ENCODE measurements at places on chromosomes 5 and 9.

DNA sequence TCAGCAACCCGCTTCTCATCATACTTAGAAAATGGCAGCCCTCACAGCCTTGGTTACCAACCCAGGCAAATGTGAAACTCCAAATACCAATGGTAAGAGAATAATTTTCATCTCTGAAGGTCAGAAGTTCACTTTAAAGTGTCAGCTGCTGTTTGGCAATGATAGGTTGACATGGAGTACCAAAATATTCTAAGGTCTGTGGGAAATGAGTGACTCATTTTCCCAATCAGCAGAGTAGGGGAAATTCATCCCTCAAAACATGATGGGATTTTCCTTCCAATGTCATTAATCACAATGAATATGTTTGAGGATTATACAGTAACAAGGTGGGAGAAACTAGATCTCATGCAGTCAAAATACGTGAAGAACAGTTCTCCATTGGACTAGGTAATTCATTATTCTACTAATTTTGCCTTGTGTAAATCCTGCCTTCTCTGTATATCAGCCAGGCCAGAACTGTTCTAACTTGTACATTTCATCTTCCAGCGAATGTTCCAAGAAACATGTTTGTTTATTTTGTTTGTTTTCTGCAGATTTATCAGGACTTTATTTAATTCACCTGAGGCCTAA lies 53.1 kb upstream of the ERBIN start:
- no peak for DNase-seq

DNA sequence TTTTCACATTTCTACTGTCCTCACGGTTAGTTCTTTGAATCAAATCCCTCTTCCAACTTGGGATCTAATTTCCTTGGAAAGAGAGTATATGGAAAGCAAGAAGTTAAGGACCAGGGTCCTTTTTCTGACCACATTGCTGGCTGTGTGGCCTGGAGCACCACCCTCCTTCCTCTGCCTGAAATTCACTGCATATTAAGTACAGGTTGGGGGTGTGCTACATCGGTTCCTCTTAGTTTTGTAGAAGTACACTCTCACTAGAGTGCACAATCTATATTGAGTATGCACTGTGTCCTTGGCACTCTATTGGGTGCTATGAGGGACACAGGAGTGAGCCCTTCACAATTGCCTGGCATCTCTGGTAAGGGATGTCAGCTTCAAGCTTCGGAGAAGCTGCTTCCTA lies 53.8 kb upstream of the KLF9 start:
- DNase-seq, result no peak

GRCh38 chr5:149959406-149960236 lies 937 bp upstream of the SLC26A2 start:
- DNase-seq, result peak; percentile 44

DNA sequence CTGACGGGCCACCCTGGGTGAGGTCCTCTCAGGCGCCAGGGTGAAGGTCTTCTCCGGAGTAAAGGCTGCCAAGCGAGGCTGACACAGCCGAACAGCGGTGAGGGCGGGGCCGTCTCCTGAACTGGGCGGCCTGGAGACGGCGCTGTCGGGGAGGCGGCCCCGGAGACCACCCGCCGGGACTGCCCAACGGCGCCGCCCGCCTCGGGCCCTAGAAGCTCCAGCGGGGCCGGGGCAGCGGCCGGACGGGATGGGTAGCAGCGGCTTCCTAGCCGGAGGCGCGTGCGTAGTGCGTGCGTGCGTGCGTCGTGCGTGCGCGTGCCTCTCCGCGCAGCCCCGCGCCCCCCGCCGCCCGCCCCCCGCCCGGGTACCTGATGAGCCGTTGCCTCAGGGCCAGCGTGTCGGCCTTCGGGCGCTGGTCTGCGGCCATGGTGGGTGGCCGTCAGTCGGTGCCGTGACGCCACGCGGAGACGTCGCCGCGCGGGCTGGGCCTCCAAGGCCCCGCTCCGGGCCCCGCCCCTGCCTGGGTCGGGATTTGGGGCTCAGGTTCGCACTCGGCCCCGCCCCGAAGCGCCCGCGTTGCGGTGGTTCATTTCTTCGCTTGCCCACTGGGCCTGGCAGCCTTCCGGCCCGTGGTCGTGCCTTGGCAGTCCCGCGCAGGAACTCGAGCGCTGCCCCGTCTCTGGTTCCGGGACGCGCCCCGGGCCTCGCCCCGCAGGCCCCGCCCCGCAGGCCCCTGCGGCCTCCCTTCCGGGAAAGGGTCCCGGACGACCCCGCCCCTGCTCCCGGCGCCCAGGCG lies at the start of gene PHYKPL:
TSS of gene PHYKPL (minus strand) at position 679 of the 796 bp plus-strand sequence. CDS start at position 427, 252 bp downstream.
- peak; percentile 69 for DNase-seq

- DNase-seq, result no peak
Observed at GRCh38 chr9:126984969-126985368, 70.4 kb downstream of the RALGPS1 start.

- DNase-seq, result no peak
Observed at GRCh38 chr9:92242260-92243136, 51.0 kb downstream of the IARS1 start.

- no peak for DNase-seq
Observed at GRCh38 chr5:65152131-65152530, 329.6 kb downstream of the ADAMTS6 start.

DNA sequence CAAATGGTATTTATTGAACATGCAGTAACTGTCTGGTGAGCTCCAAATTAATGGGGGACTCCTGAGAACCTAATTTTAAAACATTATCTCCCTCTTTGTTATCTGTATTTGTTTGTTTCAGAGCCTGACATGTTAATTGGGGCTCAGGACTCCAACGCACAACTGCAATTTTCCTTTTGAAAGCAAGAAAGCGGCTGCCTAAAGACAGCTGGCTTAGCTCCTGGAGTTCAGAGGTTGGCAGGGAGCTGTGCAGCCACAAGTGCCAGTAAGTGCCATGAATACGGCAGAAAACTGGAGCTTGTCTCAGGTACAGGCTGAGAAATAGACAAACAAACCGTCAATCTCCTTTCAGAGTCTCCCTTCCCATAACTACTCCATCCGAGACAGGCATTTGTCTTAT lies 80.9 kb downstream of the PPP2R2B start:
- no peak for DNase-seq

- no peak for DNase-seq
Observed at GRCh38 chr5:62722360-62722759, 143.7 kb downstream of the LRRC70 start.
